ENCODE measurements at places on chromosomes 12 and 14.

DNA sequence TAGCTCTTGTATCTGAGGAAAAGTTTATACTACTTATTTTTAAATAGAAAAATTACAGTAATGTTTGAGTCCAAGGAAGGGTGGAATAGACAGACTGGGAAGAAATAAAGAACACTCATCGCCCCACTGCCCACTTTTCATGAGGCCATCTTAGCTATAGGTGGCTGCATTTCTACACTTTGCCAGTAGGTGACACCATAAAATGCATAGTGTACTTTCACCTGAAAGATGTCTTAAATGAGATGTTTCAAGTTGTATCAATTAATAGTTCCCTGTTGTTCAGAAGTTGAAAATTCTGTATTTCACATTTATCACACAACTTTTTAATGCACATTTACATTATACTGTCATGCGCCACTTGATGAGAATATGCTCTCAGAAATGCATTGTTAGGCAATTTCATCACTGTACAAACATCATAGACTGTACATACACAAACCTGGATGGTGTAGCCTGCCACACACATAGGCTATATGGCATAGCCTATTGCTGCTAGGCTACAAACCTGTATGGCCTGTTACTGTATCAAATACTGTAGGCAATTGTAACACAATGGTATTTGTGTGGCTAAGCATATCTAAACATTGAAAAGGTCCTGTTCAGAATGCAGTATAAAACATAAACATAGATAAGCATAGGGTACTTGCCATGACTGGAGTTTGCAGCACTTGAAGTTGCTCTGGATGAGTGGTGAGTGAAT lies 27.6 kb downstream of the PMCH start:
- DNase-seq: no peak

DNA sequence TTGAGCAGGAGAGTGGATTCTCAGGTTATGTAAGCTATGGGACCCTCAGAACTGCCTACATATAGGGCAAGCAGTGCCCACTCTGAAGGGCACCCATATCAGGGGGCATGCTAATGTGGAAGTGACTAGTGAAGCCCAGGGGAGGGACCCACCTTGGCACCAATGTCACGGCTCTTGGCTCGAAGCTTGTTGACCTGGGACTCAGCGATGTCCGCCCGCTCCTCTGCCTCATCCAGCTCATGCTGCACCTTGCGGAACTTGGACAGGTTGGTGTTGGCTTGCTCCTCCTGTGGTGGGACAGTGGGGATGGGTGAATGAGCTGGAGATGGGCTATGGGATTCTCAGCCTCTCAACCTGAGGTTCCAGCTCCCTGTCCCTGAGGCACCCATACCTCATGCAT lies 5.4 kb downstream of the CMTM5 start:
- no peak for DNase-seq

- DNase-seq: no peak
Measured at GRCh38 chr12:108446766-108447165, 68.3 kb upstream of the FICD start.

DNA sequence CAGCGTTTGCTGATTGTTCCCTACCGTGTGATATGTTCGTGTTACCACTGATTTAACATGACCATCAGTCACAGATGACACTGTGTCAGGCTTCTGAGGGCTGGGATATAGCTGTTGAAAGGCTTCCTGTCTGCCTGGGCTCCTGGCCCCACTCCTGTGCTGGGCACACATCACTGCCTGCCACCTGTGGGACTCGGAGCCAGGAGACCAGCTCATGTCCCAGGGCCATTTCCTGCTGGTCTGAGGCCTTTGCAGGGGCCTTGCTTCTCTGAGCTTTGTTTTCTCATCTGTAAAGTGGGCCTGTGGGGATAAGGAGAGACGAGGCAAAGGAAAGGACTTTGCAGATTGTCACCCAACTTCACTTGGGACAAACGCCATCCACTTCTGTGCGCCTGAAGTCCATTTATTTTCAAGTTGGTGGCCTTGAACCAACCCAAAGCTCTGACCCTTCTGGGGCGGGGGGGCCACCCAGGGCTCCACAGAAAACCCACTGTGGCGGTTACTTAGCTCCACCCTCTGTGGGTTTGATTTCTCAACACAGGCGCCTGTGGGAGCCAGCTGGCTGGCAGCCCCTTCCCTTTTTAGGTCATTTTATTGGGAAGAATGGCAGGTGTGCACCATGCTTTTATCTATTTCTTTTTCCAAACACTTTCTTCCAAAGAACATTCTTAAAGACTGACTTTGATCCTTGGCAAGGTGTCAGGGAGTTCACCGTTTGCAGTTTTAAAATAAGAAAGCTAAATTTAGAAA lies 54.1 kb downstream of the BEGAIN start:
- DNase-seq: no peak

DNA sequence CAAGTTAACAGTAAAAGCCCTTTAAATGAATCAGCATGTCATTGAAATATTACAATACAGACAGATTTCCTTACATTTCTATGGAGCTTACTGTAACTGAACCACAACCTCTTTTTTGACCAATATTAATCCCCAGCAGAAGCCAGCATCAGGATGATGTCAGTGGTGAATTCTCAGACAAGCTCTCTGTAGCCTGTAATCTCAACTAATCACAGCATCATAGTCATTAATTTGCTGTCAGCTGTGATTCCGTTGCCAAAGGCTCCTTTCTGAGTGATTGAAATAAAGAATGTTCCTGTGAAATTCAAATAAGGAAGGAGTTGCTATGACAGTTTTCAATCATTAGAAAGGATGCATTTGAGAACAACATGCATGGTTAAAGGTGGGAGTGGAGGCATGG lies 323.1 kb downstream of the PDZRN4 start:
- no peak for DNase-seq
